ENCODE measurements at places on chromosomes 7 and 10.
A peak's percentile ranks its signal among the peaks of the same experiment; 100 is the strongest.

GRCh38 chr10:119297207-119297968 is 90.0 kb downstream of the GRK5 start:
- DNase-seq = no peak

DNA sequence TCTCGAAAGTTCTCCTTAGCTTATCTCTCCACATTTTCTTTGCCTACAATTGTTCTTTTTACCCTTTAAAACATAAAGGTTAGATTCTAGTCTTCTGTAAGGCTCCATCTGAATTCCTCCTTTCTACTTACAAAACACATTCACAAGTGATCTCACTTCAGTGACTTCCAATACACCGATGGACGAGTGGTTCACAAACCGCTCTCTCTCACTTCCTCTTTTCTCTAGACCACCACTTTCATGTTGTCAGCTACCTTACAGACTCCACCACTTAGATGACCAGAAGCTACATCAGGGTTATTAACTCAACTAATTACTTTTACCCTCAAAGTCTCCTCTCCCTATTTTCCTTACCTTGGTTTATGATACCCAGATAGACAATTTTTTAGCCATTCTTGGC is 11.8 kb downstream of the MET start:
- DNase-seq = no peak

DNA sequence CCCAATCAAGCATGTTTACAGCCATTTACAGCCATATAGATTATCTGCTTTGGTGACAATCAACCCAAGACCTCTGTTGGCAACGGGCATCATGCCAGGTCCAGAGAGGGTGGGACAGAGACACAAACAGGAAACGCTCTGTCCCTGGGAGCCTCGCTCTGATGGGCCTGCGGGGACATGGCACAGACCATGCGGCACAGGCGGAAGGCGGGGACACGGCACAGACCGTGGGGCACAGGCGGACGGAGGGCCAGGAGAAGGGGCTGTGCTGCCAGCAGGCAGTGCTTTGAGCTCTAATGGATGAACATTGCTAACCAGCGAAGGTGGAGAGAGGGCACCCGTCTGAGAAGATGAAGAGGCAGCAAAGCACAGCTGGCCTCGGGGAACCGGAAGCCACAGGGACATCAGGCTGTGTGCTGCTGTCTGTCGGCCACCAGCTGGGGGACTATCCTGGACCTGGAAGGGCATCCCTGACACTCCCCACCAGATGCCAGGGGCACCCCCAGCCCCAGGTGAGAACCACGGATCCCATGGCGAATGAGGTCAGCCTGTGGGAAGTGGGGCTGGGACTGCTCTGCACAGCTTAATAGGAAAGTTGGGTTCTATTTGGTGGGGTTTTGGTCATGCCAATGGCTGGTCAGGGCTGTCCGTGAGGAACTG is 61.0 kb downstream of the DIP2C start:
- no peak for DNase-seq

- no peak for DNase-seq
Measured at GRCh38 chr10:83682414-83682813, 456.9 kb upstream of the GHITM start.

GRCh38 chr10:48285710-48286109 is 11.2 kb upstream of the FRMPD2 start:
- DNase-seq = peak; percentile 32

- DNase-seq = no peak
Measured at GRCh38 chr7:142476077-142476476, 218.2 kb upstream of the PRSS58 start.

GRCh38 chr7:121330053-121330833 is 1.4 kb downstream of the WNT16 start:
- no peak for DNase-seq

GRCh38 chr7:93897680-93898079 is 7.1 kb upstream of the TFPI2 start:
- no peak for DNase-seq

DNA sequence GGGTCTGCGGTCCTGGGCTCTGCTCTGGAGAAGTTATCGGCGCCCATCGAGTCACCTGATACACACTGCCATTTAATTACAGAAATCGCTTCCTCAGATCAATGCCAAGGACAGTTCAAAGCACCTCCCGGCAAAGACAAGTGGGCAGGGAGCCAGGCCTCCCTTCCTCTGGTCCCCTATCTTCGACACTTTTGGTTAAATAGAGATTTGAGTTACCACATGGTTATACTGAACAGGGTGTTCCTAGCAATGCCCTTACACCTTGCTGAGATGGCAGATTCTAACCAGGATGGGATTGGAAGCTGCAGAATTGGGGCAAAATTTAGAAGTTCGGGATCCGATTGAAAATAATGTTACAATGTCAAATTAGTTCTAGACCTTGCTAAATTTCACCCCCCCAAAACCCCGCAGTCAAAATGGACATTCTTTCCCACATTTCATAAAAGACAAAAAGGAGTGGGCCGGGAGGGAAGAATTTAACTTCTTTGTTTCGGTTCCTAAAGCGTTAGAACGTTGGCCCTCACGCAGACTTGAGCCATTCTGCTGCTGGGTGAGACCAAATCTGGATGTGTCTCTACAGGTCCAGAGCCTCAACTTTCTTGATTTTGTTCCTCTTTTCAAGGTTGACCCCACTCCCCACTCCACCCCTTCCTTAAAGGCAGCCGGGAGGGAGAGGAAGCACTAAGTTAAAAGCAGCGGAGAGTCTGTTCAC is 2.2 kb upstream of the DLX5 start:
- no peak for DNase-seq

DNA sequence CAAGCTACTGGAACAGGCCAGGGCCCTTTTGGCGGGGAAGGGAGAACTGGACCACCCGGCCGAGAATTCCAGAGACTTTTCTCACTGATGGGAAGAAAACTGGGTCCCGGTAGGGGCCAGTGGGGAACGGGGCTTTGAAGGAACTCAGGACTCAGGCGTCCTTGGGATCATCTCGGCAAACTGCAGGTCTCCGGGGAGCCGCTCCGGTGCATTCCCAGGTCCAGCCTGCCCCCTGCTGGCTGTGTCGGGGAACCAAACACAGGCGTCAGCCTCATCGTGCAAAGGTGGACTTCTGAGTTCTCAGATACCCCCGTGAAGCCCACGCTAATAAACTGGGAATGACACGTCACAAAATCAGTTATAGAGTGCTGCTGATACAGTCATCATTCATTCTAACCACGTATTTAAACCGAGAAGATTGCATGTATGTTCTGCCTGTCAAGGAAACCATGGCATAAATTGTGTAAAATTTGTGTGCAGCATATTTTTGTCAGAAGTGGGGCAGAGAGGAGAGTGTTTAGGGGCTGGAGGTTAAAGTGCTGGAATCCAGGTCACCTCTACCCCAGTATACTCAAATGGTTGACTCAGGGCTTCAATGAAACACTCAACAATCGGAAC is 76.1 kb upstream of the CPXM2 start:
- peak; percentile 58 for DNase-seq

GRCh38 chr10:130191380-130191779 is 55.2 kb downstream of the GLRX3 start:
- no peak for DNase-seq

DNA sequence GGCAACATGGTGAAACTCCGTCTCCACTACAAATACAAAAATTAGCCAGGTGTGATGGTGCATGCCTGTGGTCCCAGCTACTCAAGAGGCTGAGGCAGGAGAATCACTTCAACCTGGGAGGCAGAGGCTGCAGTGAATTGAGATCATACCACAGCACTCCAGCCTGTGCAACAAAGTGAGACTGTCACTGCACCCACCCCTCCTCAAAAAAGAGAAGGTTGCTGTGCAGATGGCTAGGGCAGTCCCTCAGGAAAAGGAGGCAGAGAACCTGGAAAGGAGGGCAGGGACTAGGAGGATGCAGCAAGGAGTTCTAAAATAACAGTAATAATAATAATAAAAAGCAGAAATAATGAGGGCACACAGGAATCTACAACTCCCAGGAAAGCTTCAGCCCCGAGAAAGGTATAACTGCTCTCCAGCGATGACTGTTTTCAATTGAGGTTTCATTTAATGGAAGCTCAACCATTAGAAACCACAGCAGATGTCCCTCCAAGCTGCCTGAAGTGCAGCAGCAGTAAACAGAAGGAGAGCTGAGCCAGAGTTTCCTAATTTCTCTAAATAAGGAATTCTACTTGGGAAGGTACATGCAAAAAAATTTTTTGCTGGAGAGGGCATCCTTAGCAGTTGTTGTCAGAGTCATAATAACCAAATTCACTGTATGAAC is 326.5 kb downstream of the GATA3 start:
- peak; percentile 40 for DNase-seq

DNA sequence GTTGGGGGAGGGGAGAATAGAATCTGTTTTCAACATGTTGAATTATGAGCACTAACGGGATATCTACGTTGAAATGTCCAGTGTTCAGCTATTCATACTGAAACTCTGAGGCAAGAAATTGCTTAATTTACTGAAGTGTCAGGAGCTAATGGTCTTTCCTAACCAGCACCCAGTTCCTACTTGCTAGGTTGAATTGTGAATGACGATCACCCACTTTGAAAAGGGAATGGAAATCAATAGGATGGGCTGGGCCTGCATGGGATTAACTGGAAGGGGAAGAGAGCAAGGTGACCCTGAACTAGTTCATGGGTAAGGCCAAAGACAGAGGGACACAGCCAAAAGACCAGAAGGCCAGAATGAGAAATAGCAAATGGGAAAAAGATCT is 51.3 kb downstream of the HIPK2 start:
- no peak for DNase-seq

DNA sequence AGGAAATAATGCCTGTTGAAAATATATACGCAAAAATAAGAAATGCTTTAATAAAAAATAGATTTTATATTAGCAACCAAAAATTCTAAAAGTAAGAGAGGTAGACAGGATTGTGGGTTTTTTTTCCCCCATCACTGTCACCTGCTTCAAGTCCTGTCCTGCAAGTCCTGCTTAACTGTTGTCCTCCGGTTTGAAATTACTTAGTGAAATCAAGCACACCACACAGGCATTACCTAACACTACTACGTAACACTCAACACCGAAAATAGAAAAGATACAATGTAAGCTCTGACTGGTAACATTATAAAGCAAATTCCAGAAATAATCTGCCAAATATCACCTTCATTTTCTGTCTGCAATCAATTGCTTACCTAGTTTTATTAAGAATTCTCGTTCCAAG is 90.9 kb downstream of the UPF2 start:
- DNase-seq = no peak

- no peak for DNase-seq
Measured at GRCh38 chr10:75065076-75065475, 46.4 kb upstream of the SAMD8 start.

GRCh38 chr7:150955519-150956394 is 22.4 kb downstream of the KCNH2 start:
- peak; percentile 85 for DNase-seq

GRCh38 chr10:79246606-79247275 is 100.5 kb upstream of the PPIF start:
- no peak for DNase-seq

GRCh38 chr7:104963991-104964385 is 50.0 kb upstream of the KMT2E start:
- DNase-seq = no peak
